ENCODE measurements at places on chromosomes 7 and 10.

- no peak for DNase-seq
Observed at GRCh38 chr7:22651534-22652243, 75.3 kb upstream of the IL6 start.

- no peak for DNase-seq
Observed at GRCh38 chr10:45135443-45136198, 134.9 kb downstream of the ZNF22 start.

GRCh38 chr7:80642871-80643270 lies 4.4 kb downstream of the CD36 start:
- DNase-seq: no peak

- peak; percentile 53 for DNase-seq
Observed at GRCh38 chr10:96587264-96588059, 650 bp upstream of the TM9SF3 start.

- no peak for DNase-seq
Observed at GRCh38 chr10:49258350-49258683, 40.7 kb upstream of the C10orf71 start.

- no peak for DNase-seq
Observed at GRCh38 chr7:44075296-44076075, 6.8 kb downstream of the POLM start.

DNA sequence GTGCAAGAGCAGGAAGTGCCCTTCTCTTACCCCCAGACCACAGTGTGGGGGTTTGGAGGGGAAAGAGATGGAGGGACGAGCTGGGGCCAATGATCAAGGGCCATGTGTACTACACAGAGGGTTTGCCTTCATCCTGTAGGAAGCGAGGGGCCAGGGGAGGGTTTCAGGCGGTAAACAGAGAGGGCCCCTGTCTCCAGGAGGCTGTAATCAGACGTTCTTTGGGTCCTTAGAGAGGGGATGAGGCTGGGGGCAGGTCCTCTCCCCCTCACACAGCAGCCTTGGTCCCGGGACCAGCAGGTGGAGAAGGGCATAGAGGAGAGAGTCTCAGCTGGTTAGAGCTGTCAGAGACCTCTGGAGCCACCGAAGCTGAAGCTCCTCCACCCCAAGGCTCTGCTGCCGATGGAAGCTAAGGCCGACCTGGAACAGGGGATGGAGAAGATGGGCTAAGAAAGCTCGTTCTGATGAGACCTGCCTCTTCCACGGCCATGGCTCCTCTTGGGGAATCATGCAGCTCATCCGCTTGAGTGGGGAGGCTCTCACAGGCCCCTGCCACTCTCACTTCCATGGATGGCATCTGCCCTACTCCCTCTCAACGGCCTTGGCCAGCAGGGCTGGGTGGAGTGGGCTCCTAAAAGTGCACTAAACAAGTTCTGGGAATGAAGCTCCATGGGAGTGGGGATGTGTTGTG lies 3.5 kb downstream of the LOXL4 start:
- no peak for DNase-seq

DNA sequence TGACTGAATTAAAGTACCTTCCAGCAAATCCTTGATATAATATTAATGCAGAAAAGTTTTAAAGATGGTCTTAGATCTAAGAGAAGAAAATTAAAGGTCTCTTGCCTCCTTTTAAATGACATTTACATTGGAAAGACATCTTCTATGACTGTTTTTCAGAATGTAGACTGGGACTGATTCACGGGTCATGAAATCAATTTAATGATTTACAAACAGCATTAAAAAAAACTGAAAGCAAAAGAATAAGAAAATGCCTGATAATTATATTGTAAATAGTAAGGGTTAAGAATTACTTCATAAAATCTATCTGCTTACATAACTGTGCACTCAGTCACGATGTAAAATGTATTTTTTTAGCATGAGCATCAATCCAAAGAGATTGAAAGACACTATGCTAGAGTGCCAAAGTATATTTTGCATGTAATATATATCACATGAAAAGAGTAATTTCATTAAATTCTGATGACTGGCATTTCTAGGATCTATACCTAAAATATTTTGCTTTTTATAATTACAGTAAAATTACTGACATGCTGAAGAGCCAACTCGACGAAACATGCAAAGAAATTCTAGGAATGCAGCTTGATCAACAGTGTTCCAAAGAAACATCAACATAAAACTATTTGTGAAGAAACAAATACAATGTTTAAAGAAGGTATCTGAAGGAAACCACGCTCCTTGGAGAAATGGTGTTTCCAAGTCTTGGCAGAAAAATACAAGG lies 35.1 kb downstream of the RTKN2 start:
- DNase-seq: no peak

DNA sequence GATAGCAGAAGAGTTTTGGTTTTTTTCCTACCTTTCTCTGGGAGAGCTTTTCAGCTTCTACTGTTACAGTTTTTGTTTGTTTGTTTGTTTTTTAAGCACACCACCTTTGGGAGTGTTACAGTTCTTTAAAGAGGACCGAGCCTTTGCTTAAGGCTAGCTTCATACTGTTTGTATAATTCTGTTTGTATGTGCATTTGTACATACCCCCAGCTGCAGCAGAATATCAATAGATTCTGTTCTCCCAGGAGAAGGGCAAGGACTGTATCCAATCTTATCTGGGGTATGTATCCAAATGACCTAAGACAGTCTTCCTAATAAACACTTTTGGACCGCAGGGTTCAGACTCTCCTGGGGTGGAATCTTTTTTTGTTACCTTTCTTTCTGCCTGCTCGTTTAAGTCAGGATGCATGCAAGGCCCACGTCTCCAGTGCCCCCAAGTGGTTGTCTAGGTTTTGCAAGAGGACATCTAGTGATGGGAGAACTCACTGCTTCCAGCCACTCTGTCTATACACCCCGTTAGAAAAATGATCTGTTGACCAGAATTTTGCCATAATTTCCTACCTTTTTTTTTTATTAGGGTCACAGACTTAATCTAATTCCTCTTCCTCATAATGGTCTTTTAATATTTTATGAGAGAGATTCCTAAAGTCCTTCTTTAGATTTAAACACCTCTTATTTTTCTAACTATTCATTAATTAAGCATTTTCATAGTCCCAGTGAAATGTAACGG lies 23.9 kb downstream of the NRF1 start:
- DNase-seq: peak; percentile 63

- no peak for DNase-seq
Observed at GRCh38 chr7:35792873-35793489, 7.9 kb upstream of the SEPTIN7 start.

DNA sequence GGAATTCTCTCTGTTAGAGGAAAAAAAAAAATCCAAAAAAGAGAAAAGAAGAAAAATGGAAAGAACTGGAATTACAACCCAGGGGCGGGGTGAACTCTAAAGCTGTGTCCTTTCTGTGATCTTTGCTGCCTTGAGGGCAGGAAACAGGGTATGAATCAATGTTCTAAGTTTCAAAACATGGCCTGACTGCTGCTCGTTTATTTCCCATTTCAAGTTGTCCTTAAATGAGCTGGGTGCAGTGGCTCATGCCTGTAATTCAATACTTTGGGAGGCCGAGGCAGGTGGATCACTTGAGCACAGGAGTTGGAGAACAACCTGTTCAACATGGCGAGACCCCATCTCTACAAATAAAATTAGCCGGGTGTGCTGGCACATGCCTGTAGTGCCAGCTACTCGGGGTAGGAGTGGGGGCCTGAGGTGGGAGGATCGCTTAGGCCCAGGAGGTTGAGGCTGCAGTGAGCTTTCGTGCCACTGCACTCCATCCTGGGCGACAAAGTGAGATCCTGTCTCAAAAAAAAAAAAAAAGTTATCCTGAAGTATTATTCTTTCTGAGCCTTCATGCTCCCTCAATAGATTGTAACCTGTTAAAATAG lies 24.7 kb upstream of the TFAM start:
- DNase-seq: no peak

DNA sequence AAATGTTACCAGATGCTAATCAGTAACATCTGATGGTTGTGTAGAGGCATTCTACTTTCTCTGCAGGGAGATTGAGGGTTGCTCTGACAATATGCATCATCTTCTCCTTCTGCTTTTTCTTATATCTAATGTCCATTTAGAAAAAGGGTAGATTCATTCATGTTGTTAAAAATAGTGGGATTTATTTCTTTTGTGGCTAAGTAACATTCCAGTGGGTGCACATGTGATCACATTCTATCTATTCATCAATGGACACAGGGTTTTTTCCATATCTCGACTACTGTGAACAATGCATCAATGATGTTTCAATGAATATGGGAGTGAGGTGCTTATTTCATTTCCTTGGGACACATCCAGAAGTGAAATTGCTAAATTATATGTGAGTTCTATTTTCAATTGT lies 103.9 kb downstream of the CRPPA start:
- no peak for DNase-seq

DNA sequence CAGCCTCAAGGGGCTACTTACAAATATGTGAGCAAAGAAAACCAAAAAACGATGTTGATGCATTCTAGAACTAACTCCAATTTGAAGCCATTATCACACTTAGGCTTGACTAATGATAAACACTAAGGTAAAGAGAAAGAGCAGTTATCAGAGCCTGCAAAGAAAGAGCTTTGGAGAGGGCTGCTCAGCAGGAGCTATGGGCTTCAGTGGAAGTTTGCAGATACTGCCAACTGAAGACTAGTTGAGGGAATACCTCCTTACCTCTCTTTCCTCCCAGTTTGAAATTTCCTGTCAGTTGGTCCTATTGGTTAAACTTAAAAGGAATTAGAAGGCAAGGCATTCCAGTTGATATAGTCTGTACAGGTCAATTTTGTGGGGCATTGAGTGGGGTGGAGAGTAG lies 498.1 kb upstream of the POT1 start:
- no peak for DNase-seq

GRCh38 chr10:29651767-29652166 lies 17.0 kb upstream of the SVIL start:
- no peak for DNase-seq

- DNase-seq: no peak
Observed at GRCh38 chr7:30451539-30452279, 26.9 kb downstream of the NOD1 start.

- DNase-seq: no peak
Observed at GRCh38 chr10:51860257-51860656, 160.9 kb upstream of the CSTF2T start.

All from activated CD4-positive, alpha-beta T cell treated with anti-CD3 and anti-CD28 coated beads, Interleukin-2, amount 50 U/mL, for 1 hour (primary cell).